ENCODE measurements at places on chromosomes 13 and 19.

DNA sequence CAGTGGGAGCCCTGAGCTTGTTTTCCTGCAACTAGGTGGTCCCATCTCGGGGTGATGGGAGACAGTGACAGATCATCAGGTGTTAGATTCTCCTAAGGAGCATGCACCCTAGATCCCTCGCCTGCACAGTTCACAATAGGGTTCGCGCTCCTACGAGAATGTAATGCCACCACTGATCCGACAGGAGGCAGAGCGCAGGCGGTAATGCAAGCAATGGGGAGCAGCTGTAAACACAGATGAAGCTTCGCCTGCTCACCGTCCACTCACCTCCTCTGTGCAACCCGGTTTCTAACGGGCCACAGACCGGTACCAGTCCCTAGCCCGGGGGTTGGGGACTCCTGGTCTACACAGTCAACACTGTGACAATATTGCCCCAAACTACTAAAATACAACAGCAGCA is 38.8 kb downstream of the CARD8 start:
- no peak for DNase-seq

DNA sequence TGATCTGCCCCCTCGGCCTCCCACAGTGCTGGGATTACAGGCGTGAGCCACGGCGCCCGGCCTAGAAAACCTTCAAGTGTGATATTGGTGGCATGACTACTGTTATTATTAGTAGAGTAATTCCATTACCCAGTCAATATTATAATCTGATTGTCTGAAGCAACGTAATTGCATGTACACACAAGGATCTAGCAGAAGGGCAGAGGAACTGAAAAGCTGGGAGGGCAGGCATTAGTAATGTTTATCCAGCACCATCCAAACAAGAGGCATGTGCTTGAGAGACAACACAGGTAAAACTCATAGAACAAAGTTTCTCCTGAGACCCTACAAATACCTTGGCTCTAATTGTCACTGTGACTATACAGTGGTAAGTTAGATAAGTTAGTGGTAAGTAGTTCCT is 56.2 kb upstream of the ITM2B start:
- no peak for DNase-seq

DNA sequence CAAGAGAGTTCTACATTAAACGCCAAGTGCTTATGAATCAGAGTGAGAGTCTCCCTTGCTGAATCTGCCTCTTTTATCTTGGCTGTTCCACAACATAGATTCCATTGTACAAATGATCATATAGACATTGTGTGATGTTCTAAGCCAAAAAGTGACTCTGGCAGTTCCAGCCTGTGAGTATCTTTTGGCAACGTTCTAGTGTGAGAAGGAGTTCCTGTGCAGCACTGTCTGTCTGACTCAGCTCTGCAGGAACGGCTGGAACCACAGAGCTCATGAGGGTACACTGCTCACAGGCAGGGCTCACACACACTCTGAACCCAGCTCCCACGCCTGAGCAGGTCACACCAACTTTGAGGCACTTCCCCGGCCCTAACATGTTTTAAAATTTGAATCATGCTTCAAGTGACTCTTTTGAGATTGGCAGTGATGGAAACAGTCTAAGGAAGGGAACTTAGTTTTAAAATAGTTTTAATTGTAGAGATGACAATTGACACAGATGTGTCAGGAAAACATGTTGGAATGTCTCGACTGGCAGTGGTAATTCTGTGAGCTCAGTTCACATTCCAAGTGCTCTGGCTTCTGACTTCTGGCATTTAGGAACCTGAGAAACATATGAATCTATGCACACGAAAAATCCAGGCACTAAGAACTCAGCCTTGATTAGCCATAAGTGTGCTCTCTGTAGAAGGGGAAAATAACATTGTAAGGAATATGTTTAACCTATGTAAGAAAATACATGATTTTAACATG is 272.0 kb downstream of the UQCRFS1 start:
- no peak for DNase-seq

- no peak for DNase-seq
Observed at GRCh38 chr13:36706755-36707154, 32.9 kb downstream of the SERTM1 start.

DNA sequence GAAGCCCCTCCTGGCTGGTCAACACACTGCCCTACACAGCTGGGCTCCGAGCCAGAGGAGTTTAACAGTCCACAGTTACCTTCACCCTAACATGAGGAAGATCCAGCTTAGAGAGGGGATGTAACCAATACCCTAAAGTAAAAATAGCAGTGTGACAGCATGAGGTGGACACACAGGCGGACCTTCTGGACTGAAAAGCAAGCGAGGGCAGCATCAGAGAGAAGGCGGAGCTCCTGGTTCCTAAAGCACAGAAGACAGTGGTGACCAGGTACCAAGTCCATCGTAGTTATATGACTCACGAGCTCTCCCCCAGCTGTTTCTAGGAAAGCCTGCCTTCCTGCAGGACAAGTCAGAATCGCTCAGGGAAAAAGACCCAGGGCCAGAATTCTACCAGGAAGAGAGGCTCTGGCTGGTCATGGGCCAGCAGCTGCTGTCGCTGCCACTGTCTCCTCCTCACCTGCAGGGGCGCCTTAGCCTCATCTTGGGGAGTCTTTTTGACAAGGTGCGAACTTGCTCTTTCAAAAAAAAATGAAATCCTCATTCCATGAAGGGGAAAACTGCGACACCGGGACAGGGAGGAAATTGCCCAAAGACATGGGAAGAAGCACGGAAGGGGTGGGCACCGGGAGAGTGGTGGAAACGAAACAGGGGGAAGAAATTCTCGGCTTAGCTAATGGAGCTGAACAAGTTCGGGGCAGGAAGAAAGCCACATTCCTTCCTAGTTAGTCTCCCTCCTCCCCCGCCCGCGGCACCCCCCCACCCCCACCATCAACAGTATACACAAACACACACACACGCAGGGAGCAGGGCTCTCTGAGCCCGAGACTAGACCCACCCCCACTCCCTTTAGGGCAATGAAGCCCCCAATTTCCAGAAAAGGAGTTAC is 1.7 kb downstream of the ELL start:
- peak; percentile 56 for DNase-seq

All from suppressor macrophage treated with lipopolysaccharide for 1 hour (primary cell).